ENCODE measurements at places on chromosomes 13 and 19. TPM values are rescaled to one million over a fixed set of nuclear protein-coding genes. Genes with fewer than 3 reads are reported as not detected.

The FPR2 gene
- not detected for total RNA-seq

The ZNF527 gene
- 5.2 TPM for total RNA-seq

The RFPL4A gene
- not detected for total RNA-seq

The SLC25A42 gene
- 11.1 TPM for total RNA-seq

The OR1I1 gene
- not detected for total RNA-seq

The RXFP2 gene
- not detected for total RNA-seq

The METTL21C gene
- not detected for total RNA-seq

The MAST1 gene
- total RNA-seq = 2.4 TPM

The TJP3 gene
- total RNA-seq = 0.69 TPM

The PNMA8A gene
- total RNA-seq = not detected

The NPAS1 gene
- 0.27 TPM for total RNA-seq

The SLC7A1 gene
- 124 TPM for total RNA-seq

The LRRC4B gene
- total RNA-seq = not detected

The KIR3DL2 gene
- 0.27 TPM for total RNA-seq

The TMIGD2 gene
- total RNA-seq = 13.6 TPM

The SLC15A1 gene
- not detected for total RNA-seq

The DUS3L gene
- 74.5 TPM for total RNA-seq

The CD177 gene
- not detected for total RNA-seq

The POGLUT2 gene
- 4.2 TPM for total RNA-seq

The CLASRP gene
- 72.7 TPM for total RNA-seq

The FAM98C gene
- total RNA-seq = 12.5 TPM

The ADPRHL1 gene
- total RNA-seq = 0.23 TPM

The ZNF426 gene
- 13.5 TPM for total RNA-seq

The PGPEP1 gene
- total RNA-seq = 21.7 TPM

The SIGLEC12 gene
- total RNA-seq = 0.43 TPM

The KIR2DL1 gene
- not detected for total RNA-seq

The TYROBP gene
- 1.5 TPM for total RNA-seq

The EHD2 gene
- 1.4 TPM for total RNA-seq

The ACP7 gene
- not detected for total RNA-seq

The CEACAM16 gene
- not detected for total RNA-seq

The NCAN gene
- total RNA-seq = not detected

The GRIN3B gene
- not detected for total RNA-seq

The GRK1 gene
- 0.09 TPM for total RNA-seq

The NALCN gene
- total RNA-seq = not detected

The KLK3 gene
- not detected for total RNA-seq

The ELOF1 gene
- total RNA-seq = 41.3 TPM
